Sigmoid colon (tissue), 7 donors: ENCODE measurements at places on chromosomes 2 and 18. TPM values are rescaled to one million over a fixed set of nuclear protein-coding genes. Genes with fewer than 3 reads are reported as not detected.

- no peak for DNase-seq
Measured at GRCh38 chr2:15182275-15182674, 378.9 kb downstream of the NBAS start.

DNA sequence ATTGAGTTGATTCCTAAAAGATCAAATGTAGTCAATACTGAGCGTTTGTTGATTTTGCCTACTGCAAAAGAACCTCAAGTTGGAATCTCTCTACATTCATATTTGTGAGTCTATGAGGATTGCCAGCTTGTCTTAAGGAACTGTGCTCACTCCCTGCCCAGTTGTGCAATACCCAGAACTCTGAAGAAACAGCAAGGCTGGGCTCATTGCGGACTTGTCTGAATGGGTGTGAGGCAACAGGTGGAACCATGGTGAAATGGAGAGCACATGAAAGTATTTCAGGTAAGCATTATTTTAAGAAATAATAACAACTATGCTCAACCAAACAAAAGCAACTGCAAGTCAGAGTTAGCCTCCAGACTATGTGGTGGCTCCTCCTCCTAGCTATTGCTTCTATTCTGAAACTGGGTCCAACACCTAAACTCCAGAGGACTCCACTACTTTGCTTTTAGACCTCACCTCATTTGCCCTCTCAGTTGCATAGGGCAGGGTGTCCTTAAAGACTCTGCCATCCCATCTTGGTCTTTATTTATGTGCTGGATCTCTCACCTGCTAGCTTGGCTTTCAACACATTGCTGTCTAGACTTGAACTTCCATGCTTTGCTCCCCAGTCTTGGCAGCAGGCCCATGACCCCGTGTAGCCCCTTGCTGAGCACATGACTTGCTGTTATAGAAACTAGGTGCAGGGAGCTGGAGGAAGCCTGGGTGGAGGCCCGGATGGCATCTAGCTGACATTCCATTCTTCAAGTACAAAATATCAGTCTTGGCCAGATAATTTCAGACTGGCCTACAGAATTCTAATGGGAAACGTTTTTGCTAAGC is 94.8 kb upstream of the ARL5A start:
- peak; percentile 80 for DNase-seq

Gene ANKRD30B
- total RNA-seq, result 0.36 TPM

Gene TMEFF2
- total RNA-seq, result 1.4 TPM

DNA sequence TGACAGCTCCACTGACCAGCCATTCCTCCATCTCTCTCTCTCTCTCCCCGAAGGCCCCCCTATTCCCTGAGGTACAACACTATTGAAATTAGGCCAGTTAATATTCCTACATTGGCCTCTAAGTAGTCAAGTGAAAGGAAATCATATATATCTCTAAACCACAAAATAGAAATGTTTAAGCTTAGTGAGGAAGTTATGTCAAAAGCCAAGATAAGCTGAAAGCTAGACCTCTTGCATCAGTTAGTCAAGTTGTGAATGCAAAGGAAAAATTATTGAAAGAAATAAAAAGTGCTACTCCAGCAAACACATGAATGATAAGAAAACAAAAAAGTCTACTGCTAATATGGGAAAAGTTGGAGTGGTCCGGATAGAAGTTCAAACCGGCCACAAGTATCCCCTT is 301.3 kb upstream of the RBMS1 start:
- DNase-seq, result no peak

GRCh38 chr2:139194546-139194945 is 414.4 kb upstream of the NXPH2 start:
- DNase-seq, result no peak

DNA sequence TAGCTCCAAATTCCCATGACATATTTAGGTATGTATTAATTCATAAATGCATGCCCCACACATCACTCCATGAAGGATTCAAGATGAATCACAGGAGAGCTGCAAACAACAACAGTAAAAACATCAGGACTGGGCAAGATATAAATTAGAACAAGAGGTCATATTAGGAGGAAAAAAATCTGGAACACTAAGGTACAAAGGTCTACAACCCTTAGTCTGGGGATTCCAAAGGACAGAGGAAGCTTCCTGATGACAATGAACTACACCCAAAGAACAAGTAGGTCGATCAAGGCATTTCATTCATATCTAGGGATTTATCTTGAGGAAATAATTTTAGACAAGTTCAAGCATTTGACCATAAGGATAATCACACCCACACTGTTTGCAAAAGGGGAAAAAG is 14.5 kb downstream of the VPS4B start:
- DNase-seq, result no peak

GRCh38 chr18:61702007-61702406 is 190.8 kb downstream of the RNF152 start:
- DNase-seq, result no peak

DNA sequence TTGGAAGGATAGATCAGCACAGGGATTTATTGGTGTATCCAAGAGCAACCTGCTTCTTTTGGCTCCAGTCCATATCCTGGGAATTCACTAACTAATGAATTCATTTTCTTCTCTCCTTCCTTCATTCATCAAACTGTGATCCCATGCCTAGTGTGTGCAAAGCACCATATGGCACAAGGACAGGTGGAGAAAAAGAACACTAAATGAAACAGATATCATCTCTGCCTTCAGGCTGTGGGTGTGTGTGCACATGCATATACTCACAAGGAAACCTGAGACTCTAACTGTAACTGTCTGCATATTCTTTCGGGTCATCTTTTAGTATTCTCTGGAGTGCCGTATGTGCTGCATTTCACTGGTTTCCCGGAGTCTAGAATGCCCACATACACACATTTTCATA is 20.2 kb downstream of the TNP1 start:
- DNase-seq, result no peak

DNA sequence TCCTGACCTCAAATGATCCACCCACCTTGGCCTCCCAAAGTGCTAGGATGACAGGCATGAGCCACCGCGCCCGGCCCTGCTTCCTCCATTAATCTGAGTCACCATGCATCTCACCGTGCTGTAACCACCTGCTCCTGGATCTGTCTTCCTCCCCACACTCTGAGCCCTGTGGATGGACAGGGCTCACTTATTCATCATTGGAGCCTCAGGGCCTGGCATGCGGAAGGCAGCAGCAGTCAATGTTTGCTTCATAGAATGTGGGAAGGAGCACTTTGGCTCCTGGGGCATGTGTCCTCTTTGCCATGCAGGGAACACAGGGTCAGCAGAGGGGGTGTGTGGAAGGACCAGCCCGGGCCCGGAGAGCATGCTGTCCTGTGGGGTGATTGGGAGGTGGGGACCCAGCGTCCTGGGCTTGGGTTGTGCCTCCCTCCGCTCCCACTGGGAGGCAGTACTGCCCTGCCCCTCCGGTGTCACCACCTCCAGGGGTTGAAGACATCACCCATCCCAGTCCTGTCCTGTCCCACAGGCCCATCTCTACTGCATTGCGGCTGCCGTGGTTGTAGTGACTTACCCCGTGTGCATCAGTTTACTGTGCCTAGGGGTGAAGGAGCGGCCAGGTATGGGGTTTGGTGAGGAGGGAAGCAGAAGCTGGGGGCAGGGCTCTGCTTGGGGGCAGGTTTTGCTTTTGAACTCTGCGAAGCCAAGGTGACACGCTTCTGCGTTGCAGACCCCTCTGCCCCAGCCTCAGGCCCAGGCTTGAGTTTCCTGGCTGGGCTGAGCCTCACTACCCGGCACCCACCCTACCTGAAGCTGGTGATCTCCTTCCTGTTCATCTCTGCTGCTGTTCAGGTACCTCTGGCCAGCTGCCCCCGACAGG is 11.5 kb downstream of the MFSD2B start:
- DNase-seq, result no peak

- DNase-seq, result no peak
Measured at GRCh38 chr2:60033325-60033724, 520.1 kb downstream of the BCL11A start.

Gene ALKAL2
- 7.2 TPM for total RNA-seq

DNA sequence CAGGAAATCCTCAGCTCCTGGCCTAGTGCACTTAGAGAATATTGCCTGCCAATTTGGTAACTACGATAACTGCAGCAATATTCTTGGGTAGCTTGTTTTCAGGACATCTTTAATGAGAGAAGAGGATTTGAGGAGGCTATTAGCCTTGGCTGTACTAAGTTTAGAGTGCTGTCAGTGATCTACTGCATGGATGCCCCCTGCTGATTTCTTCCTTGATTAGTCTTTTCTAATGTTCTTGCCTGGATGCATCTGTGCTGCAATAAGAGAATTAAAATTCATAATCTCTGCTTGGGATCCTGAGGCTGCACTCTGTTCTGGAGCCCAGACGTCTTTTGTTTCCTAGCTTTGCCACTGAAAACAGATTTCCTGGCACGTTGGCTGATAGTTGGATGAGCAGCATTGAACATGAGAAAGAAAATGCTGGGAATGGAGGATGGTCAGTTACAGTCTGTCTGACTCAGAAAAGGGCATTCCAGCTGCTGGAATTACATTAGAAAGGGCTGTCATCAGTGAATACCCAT is 115.4 kb downstream of the CCDC85A start:
- DNase-seq, result no peak

GRCh38 chr2:33678436-33678835 is 79.3 kb upstream of the FAM98A start:
- DNase-seq, result no peak

DNA sequence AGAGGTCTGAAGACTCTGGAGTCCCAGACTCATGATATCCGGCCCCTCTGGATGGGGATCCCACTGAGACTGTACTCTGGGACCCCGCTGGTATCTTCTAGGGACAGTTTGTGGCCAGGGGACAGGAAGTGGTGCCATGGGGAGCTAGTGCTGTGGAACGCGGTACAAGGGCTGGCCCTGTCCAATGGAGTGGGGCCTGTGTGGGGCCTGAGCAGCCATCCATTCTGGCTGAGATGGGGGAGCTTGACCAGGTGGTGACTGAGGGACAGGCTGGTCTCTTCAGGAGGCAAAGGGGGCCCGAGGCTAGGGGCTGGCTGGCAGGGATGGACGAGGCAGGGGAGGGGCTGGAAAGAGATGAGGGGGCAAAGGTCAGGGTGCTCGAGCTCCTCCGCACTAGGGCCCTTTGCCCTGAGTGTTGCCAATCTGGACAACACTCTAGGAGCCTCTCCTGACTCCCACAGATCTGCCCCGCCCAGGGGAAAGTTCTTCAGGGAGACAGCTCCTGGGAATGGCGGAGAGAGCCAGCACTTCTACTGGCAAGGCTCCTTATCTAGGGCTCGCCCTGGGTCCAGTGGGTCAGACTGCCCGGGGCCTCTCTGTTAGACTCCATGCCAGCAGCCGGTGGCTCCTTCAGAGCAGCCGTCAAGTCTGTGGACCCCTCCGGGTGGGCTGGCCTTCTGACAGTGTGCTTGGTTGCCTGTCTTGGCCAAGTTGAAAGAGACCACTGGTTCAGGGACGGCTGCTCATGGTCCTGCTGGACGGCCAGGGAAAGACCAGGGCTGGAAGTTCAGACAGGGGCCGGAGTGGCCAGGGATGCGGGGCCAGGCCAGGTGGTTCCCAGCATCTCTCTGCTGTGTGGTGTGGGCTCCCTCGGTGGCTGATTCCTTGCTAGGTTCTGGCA is 12.3 kb downstream of the MALL start:
- DNase-seq, result no peak

GRCh38 chr2:236968101-236968879 is 117.4 kb upstream of the COPS8 start:
- DNase-seq, result no peak

DNA sequence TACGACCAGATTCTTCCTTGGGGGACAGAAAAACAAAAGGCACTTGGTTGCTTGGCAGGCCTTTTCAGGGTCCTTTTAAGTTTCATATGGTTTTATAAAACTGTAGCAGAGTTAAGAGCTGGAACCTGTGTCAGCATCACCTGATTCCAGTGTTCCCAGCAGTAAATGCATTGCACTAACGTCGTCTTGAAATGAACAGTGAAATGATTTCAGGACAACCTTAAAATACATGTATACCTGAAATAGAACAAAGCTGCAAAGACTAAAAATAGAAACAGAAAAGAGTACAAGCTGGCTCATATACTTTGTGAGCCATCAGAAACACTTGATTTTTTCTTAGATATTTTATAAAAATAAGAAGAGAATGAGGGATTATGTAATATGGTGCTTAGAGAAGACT is 51.9 kb downstream of the ACSL3 start:
- DNase-seq, result no peak

GRCh38 chr2:222930862-222931261 is 70.0 kb downstream of the ACSL3 start:
- no peak for DNase-seq

GRCh38 chr2:75646090-75646582 is 447 bp upstream of the MRPL19 start:
- DNase-seq, result no peak

Gene GBX2
- not detected for total RNA-seq

DNA sequence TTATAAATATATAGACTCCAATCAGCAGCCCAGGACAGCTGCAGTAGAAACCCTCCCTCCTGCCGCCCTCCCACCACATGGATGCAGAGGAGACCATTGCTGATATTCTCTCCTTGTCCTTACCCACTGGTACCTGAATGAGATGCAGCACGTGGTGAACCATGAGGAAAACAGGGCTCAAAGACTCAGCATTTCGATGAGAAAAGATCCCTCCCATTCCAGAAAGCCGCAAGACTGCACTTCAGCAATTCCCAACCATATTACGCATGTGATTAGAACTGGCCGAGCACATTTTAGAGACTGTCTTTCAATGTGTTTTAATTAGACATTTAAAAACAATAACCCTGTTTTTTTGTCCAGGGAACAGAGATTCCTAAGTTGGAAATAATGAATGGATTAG is 125.5 kb downstream of the NRP2 start:
- DNase-seq, result no peak

GRCh38 chr18:33469699-33470098 is 29.2 kb upstream of the CCDC178 start:
- DNase-seq, result no peak

- no peak for DNase-seq
Measured at GRCh38 chr2:79792090-79792489, 279.2 kb downstream of the CTNNA2 start.

GRCh38 chr2:53150146-53150545 is 617.5 kb upstream of the CHAC2 start:
- DNase-seq, result no peak

DNA sequence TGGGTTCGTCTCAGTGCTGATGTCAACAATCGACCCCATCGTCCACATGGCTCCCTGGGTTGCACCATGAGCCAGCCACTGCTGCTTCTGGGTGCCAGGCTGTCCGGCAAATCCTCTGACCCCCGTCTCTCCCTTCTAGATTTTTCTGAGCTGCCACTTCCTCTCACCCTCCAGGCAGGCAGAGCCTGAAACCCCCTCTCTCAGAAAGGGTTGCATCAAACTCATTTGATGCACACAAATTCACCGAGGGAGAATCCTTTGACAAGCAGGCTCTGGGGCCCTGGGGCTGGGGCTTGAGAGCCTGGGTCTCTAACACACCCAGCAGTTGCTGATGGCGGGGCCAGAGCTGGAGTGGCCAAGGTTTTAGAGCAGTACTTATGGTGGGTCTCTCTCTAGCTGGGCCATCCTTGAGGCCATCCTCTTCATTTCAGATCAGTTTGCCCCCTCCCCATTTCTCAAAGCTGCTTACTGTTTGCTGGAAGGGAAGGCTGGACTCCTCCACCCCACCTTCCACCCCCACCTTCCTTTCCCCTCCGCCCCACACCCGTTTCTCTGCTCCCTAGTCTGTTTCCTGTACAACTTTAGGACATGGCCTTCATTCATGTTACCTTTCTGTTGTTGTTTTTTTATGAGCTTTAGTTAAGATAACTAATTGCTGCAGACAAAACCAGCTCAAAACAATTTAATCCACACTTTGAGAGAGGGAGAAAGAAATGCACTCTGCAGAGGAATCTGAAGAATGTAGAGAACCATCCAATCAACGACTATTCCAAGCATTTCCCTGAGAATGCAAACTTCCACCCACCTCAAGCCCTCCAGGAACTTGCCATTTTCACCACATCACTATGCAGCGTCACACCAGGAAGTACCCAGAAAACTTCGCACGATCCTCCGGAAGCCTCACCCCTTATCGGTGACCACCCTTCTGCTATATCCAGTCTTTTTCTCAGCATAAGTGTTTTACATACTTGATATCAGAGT is 69.5 kb downstream of the ARL4C start:
- DNase-seq, result no peak
